ENCODE measurements at places on chromosomes 1 and 21.

DNA sequence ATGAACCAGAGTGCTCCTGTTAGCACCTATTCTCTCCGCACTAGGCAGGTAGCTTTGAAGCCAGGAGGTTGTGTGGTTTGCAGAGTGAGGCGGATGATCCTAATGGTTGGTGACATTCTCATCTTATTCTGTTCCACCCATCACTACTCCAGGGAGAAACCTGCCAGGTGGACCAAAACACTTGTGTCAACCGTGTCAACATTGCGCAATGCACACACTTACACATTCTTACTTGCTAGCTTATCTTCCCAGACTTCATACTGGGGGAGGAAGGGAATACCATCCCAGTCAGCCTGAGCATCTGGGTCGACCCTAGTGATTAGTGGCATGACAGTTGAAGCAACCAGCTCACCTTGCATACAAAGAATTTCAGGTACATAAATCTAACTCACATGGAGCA lies 236.9 kb downstream of the RPS6KC1 start:
- no peak for DNase-seq

DNA sequence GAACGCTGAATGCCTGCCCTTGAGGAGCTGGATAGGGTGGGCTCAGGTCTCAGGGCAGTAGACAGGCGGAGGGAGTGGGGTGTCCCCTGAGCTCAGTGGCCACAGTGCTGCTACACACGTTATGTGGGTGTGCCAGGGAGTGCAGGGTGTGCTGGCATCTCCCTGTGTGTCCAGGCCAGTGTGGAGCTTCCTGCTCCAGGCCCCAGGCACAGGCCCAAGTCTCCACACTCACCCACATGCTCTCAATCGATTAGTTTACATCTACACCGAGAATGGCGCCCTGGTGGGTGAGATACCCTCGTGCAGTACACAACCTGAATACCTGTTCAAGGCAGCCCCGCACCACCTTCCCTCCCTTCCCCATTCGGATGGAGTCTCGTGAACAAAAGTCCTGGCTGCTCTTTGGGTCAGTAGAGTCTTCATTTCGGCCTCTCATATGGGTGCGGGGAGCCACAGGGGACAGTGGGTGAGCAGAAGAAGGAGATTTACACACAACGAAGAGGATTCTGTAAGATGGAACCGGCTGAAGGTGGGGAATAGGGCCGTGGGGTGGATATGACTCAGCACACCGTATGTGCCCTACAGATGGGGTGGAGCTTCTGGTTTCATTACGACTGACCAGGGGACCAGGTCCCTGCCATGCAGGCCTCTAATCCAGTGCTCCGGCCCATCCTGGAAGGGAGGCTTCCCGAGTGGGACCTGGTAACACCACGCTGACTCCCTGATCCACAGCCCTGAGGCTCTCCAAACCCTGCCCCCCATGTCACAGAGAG lies 93.3 kb downstream of the SPSB1 start:
- DNase-seq: no peak

- DNase-seq: no peak
These were observed 120.5 kb upstream of the WNT4 start for GRCh38 chr1:22263359-22263758.

GRCh38 chr1:31815752-31816500 lies at the start of gene SPOCD1:
Gene SPOCD1, minus strand, starts transcription at chr1:31816022. Its CDS starts 689 bp downstream, at chr1:31815333.
- peak; percentile 84 for DNase-seq

DNA sequence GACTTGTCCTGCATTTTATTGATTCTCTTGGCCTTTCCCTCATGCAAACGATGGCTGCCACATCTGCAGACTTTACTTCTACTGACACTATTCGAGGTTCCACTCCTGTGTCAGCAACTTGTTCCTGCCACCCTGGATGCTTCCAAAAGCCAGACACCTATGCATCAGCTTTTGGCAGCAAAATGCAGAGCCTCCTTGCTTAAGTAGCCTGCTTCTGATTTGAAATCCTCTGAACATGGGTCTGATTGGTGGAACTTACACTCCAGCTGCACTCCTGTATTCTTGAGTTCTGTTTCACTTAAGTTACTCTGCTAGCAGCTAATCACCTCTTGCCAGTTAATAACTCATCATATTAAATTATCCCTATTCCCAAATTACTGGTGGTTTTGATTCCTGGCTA lies 152.1 kb upstream of the FMN2 start:
- no peak for DNase-seq

GRCh38 chr1:221188458-221188857 lies 309.2 kb downstream of the HLX start:
- DNase-seq: no peak

DNA sequence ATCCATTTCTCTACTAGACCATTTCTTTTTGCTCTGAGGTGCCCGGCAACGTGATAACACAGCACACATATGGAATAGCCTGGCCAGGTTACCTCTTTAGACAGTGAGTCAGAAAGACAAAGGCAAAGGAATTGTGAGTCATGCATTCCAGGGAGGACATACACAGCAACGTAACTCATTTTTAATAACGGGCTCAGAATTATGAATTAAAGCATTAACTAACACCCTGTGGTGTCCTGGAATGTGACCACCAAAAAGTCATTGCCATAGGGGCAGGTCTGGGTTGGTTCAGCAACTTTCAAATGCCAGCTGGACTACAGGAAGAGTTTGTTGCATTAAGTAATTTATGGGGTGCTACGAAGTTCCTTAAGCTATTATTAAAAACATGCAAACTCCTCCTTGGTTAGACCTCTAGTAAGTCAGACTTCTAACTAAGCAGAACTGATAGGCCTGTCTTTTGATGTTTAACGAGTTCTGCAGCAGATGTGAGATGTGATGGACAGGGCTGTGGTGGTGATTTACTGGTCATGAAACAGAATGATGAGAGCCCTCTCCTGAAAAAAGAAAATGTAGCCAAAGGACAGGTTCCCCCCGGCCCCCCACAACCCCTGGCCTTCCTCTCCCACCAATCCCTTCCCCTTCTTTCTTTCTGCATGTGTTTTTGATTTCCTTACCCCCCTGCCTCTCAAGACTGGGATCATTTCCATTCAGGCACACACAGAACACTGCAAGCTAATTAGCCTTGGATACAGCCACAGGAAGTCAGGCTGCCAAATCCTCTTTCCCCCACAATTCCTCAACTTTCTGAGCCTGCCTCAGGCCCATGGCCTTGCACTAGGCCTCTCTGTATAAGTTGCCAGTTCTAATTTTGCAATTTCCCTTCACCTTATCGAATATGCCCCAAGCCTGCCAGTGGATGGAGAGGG lies 88.9 kb upstream of the HAO2 start:
- no peak for DNase-seq

GRCh38 chr1:169495916-169496315 lies 10.2 kb upstream of the SLC19A2 start:
- DNase-seq: no peak

- no peak for DNase-seq
These were observed 19.7 kb upstream of the ATP6V1G3 start for GRCh38 chr1:198560161-198560560.

DNA sequence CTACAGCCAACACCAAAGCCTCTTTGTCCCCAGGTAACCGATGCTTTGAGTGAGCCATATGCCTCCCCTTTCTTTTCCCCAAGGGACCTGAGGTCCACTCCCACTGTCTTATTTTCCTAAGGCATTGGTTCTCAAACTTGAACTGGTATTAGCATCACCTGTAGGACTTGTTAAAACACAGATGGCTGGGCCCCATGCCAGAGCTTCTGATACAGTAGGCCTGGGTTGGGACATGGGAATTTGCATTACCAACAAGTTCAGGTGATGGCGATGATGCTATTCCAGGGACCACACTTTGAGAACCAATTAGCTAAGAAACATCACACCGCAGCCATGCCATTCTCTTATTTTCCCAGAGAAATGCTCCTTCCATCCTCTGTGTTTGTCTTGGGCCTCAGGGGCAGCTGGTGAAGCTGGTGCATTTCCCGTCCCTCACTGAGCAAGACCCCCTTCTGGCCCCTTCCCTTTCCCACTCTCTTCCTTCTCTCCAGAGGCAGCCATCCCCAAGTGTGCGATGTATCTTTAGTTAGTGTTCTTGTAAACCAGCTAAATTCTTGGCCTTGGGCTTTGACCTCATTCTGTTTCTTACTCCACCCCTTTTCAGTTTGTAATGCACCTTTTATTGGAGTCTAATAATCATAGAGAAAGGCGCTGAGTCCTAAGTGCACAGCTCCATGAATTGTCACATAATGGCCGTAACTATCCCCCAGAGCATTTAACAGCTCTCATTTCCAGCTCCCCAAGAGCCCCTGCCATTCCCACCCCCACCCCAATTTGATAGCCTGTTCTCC lies 14.2 kb upstream of the TTC22 start:
- DNase-seq: no peak

DNA sequence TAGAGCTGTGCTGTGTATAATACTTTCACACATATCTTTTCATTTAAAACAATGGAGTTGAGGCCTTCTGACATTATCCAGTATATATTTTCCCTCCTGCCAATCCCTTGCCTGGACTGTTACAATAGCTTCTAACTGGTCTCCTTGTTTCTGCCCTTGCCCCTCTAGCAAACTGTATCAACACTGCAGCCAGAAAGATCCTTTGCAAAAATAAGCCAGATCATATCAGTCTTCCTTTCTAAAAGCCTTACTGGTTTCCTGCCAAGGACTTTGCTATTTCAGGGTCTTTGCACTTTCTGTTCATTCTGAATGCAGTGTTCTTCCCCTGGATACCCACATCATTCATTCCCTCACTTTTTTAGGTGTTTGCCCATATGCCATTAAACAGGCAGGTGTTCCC lies 370.1 kb downstream of the PTBP2 start:
- DNase-seq: no peak

DNA sequence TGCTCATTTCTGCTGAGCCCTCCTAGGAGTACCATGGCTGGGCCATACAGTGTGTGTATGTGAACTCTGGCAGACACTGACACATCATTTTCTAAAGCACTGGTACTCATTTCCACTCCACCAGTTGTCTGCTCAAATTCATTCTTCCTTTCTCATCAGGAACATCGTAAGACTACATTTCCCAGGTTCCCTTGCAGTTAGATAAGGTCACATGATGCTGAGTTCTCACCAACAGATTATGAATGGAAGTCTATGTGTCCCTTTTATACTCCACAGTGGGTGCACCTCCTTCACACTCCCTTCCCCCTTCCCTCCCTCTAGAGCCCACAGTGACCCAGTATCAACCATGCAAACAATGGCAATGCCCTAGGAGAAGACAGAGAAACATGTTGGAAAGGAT lies 38.3 kb upstream of the PAX7 start:
- DNase-seq: no peak

DNA sequence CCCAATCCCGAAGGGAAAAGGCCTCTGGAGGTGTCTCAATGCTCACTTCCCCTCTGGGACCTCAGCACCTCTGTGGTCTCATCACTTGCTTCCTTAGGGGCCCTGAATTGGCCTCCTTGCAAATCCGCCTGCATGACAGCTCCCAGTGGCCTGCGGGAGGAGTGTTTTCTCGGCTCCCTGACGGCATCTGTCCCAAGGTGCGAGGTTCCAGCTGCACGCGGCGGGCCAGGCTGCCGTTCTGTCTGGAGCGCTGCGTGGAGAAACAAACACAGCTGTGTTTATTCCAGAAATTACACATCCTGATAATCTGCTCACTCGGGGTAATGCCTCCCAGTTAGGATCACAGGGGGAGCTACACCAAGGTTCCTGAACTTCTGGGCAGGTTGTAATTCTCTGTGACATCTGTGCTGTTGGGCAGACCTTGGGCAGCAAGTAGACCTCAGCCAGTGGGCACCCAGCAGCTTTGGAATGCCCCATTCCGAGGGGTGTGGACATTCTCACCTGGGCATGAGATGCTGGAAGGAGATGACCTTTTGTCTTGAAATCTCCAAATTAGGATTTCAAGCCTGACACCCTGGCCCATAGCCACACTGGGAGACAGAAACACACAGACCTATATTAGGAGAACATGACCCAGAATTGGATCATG lies 18.2 kb downstream of the EPHB2 start:
- DNase-seq: no peak

- DNase-seq: no peak
These were observed 7.0 kb downstream of the SIM2 start for GRCh38 chr21:36705679-36706481.
